ENCODE measurements at places on chromosomes 2 and 18. TPM values are rescaled to one million over a fixed set of nuclear protein-coding genes. Genes with fewer than 3 reads are reported as not detected.

EMX1 gene
- total RNA-seq: not detected

GRCh38 chr18:23384778-23385736 is 68.0 kb upstream of the RIOK3 start:
- DNase-seq: no peak

DNA sequence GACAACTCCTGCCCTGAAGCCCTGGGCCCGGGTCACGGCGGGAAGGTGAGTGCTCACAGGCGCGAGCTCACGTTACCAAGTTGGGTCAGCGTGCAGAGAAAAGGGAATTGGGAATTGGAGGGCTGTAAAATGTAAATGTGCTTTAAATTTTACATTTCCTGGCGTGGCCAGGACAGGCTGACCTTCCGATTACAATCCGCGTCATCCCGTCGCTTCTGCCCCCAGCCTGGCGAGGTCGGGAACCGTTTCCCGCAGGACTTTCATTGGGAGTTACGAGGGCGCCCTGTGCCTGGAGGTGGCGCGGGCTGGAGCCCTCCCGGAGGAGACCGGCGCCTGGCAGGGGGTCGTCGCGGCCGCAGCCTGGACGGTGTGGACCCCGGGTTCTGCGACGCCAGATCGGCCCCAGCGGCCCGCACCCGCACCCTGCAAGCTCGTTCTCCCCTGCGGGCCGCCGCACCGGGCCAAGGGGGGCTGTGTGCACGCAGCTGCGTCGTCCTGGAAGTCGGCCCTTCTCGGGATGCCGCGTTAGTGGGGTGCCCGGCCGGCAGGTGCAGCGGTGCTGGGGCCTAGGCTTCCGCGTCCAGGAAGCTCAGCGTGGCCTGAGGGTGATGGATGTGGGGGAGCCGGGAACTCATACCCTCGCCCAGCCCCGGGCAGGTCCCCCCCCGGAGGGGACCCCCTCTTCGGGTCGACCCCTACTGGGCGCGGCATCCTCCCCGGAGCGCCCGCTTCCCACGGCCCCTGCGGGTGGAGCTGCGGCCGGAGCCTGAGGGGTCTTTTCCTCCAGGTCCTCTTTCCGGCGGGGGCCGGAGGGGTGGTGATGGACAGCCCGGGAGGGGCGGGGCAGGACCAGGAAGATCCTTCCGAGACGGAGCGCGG is 63.9 kb downstream of the LRRFIP1 start:
- DNase-seq: no peak

DNA sequence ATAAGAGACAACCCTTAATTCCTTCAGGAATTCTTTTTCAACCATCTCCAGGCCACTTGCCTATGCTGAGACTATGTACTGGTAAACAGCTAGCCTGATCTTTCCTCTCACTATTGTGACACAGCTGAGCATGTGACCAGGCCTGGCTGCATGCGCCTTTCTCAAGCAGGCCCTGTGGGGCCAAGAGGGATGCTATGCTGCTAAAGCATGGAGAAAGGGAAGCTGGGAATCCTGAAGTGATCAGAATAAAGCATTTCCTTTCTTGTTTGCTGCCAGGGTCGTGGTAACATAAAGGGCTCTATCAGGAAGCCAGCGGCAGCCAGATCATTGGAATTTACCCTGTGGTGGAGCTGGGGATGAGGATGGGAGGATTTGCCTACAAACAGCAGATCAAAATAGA is 29.8 kb upstream of the LCLAT1 start:
- DNase-seq: peak; percentile 65

DNA sequence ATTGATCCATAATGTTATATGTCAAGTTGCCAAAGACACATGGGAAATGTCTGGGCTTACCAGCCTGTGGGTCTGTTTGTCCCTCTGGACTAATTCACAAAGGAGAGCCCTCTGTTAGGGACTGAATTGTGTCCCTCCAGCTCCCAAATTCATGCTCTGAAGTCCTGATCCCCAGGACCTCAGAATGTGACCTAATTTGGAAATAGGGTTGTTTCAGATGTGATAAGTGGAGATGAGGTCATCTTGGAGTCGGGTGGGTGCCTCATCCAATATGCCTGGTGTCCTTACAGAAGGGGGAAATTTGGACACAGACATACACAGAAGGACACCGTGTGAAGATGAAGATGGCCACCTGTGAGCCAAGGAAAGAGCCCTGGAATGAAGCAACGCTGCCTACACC is 41.4 kb upstream of the ROCK2 start:
- DNase-seq: no peak

- no peak for DNase-seq
Measured at GRCh38 chr2:69559442-69560146, 83.9 kb downstream of the AAK1 start.
